Left lobe of liver (tissue), 2 donors: ENCODE measurements at places on chromosomes 7 and 10. TPM values are rescaled to one million over a fixed set of nuclear protein-coding genes. Genes with fewer than 3 reads are reported as not detected.

The SEMA4G gene
- 80.4 TPM for total RNA-seq

DNA sequence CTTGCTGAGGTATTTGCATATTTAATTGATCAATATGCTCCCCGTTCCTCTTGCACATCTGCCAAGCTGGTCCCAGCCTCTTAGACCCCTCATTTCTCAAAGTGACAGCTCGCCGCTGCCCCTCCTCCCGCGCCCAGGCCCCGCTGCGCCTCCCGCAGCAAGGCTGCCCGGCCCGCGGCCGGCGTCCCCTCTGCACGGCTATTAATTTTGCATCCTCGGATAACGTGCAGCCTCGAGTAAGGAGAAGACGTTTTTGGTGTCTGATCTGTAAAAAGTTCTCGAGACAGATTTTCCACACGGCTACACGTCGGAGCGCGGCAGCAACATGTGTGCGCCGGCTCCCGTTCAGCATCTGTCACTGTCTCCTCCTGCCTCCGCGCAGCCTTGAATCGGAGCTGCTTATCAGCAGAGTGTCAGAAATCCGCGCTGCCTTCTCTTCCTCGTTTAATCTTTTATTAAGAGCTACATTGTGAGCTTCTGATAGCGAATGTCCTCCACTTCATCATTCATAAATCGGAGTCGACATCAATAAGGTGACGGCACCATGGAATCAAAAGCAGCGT, 65.3 kb downstream of the EBF3 start:
- DNase-seq: no peak

GRCh38 chr10:110501142-110501937, 3.6 kb downstream of the DUSP5 start:
- DNase-seq: peak; percentile 52

DNA sequence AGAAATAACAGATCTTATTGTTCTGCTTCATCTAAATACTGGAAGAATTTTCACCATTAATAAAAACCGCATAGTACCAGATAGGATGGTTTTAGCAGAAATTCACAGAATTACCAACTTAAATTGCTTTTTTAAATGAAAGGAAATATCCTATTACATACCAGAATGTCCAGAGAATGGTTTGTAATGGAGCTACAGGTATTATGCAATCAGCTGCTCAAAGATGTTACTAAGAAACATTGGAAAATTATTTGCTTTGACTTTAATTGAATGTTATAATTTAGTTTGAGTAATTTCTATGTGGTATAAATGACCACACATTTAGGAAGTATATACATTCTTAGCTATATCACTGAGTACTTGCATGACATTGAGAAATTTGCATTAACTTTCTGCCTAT, 338.3 kb downstream of the ETV1 start:
- no peak for DNase-seq

The FAM241B gene
- 1.2 TPM for total RNA-seq

GRCh38 chr10:70664702-70665195, 7.6 kb upstream of the ADAMTS14 start:
- DNase-seq: no peak

- no peak for DNase-seq
These were observed 64.3 kb downstream of the ZRANB1 start for GRCh38 chr10:125006188-125006680.

- DNase-seq: no peak
These were observed 118.0 kb downstream of the PLPP4 start for GRCh38 chr10:120574981-120575380.

- DNase-seq: no peak
These were observed 63.7 kb downstream of the PRKCQ start for GRCh38 chr10:6516281-6516928.

DNA sequence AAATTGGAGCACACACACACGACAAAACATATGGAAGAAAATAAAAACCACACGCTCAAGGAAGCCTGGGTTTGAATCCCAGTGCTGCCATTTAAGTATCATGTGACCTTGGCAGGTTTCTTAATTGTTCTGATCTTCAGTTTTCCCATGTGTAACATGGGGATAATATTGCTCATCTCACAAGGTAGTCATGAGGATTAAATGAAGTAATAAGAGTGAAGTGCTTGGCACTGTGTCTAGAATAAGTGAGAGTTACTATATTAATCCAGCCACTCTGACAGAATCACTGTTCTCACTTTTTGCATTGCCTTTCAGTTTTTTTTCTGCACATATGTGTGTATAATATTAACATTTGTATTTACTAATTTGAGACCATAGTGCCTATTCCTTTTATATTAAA, 43.3 kb downstream of the GOLGA7B start:
- no peak for DNase-seq

The COL26A1 gene
- 6.7 TPM for total RNA-seq

GRCh38 chr10:70378122-70378521, 4.3 kb downstream of the LRRC20 start:
- DNase-seq: no peak

The C10orf67 gene
- total RNA-seq: not detected

DNA sequence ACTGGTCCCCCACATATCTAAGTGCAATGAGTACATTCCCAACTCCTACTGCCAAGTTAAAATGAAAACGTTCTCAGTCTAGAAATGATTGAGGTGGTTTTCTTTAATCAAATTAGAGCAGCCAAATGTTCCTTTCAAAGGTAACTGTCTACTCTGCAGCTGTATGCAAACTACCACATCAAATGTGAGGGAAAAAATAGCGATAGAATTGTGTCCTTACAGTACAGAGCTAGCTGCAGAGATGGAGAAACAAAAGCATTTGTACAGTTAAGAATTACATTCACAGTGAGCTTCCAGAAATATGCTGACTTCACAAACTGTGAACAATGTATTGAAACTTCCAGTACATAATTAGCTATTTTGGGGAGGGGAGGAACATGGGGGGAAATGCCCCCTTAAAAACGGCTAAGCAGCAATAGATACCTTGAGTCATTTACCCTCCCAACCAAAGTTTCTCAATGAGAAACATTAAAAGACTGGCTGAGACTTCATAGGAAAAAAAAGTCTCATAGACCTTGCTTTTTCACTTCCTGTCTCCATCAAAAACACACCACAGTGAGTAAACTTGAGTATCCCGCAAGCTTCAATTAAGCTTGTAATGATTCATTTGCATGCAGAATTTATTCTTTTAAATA, 22.9 kb downstream of the CDK6 start:
- DNase-seq: no peak

GRCh38 chr7:74032624-74033371, 4.8 kb downstream of the ELN start:
- no peak for DNase-seq

DNA sequence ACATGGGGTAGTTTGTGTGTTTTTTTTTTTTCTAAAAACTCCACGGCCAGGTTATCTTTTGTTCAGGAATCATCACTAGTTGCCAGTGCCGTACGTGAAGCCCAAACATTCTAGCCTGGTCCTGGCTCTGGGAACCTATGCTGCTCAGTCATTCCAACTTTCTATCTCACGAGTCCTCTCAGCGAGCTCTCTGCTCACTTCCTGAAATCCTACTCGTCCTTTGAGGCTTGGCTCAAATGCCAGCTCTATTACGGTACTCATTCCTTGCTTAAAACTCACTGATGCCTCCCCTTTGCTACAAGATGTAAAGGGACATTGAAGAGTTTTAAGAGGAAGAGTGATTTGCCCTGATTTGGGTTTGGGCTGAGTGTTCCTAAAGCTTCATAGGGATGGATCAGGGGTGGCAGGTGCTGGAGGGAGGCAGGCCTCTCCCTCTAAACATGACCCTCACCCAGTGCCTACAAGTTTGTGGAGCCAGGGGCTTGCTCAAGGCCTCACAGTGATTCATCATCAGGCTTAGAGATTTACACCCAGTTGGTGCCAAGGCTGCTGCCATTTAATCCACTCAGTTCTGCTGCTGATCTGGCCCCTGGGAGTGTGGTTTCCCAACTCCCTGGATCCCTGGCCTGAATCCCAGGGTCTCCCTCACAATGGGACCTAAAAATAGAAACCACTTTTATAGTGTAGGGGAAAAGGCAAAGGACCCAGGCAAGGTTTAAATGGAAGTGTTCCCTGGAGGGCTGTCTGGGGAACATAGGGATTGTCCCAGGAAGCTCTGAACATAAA, 46.1 kb upstream of the R3HCC1L start:
- no peak for DNase-seq

DNA sequence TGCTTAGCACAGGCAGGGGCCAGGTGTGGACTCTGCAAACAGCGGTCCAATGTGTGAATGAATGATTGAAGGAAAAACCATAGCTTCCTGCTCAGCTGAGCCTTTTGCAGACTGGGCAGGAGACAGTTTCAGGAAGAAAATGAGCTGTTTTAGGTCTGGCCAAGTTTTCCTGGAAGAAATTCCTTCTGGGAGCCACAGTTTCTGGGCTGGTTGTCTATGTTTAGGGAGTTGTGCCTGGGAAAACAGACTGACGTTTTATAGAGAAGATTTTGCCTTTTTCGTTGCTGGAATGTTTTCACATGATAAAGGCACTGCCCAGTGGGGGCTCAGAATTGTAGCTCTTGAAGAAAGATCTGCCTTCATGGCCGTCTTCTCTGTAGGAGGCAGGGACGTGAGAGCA, 255.1 kb downstream of the CCSER2 start:
- no peak for DNase-seq

DNA sequence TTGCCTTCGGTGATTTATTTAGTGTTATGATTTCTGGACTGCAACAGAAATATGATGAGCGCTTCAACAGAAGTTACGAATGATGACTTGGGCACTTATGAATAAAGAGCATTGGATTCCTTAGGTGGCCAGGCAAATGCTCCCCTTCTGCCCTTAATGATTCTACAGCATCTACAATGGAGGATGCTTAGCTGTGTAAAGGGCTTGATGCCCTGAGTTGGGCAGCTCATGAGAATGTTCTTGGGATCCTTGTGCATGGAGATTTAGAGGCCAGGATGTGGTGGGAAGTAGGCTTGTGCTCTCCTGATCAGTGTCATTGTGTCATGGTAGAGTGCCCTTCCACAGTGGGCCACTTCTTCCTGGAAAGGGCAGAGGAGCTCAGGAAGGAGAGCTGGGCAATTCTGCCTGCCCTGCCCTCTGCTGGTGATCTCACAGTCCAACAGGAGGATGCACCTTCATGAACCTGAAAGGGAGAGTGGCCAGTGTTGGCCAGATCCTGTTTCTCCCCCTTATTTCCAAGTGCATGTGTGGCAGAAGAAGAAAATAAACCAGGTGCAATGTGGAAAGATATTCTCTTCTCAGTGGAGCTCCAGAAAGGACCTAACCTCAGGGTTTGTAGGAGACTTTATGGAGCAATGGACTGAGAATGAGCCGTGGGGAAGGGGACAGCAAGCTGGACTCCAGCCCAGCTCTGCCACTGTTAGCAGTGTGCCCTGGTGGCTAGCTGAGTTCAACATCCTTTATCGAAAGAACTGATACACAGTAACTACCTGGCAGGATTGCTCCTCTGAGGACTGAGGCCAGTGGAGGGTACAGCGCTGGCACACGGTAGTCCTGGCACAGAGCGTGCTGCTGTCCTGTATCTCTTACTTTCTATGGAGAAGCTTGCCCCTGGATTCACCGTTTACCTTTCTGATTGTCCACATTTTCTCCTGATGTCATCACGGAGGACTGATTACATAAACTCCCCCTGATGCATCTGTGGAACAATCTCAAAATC, 182.9 kb downstream of the BMPER start:
- DNase-seq: peak; percentile 54

- no peak for DNase-seq
These were observed 812 bp upstream of the IDE start for GRCh38 chr10:92574548-92575261.

DNA sequence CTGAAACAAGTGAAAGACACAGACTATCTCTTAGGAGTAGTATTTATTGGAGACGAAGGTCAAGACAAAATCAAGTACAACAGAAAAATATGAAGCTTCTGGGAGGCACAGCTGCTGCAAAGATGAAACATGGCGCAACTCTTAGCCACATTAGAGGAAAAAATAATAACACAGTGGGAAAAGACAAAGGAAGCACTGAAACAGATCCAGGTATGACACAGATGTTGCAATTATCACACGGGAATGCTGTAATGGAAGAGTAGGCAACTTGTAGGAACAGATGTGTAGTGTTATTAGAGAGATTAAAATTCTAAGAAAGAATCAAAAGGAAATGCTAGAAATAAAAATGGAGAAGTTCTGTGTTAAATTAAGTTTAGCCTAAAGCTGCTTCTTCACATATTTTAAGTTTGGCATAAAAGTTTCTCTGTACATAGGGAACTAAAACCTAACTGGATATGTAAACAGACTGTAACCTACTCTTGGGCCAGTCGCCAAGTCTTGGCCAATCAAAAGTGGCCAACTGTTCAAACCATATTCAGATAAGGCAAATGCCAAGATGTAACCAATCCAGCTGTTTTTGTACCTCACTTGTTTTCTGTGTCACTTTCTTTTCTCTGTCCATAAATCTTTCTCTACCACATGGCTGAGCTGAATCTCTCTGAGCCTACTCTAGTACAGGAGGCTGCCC, 1132.0 kb upstream of the LRRTM3 start:
- DNase-seq: peak; percentile 51

The VDAC2 gene
- 47.8 TPM for total RNA-seq

DNA sequence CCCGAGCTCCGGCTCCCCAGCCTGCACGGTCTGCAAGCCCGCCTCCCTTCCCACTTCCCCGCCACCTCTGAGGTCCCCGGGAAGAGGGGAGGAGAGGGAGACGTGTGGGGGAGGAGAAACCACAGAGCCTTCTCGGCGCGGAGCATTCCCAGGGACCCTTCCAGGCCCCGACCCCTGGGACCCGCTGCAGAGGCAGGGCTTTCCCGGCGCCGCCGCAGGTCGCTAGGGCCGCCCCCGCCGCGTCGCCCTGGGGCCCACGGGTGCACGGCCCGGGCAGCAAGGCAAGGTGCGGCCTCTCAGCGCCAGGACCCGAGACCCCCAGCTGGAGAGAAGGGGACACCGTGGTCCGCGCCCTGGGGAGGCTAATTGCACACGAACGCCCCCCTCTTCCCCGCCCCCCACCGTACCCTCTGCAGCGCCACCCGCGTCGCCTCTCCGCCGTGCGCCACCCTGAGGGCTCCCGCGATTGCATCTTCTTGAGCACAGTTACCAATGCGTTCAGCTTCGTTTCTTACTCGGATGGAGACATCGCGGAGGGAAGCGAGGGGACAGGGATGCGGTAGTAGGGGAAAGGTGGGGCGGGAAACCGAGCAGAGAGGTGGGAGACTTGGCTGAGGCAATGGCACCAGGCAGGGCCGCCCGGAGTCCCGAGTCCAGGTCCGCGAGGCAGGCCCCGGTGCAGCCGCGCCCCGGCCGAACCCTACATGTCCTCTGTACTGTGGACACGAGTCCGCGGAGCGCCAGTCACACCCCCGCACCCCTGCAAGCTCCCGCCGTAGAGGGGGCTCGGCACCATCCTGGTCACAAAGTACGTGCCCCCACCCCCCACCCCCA, 28.9 kb downstream of the SKIDA1 start:
- peak; percentile 85 for DNase-seq

- DNase-seq: no peak
These were observed 114.1 kb downstream of the EMX2 start for GRCh38 chr10:117656385-117657367.
